ENCODE measurements at places on chromosomes 2 and 18. TPM values are rescaled to one million over a fixed set of nuclear protein-coding genes. Genes with fewer than 3 reads are reported as not detected.

The CNRIP1 gene
- total RNA-seq: 27.6 TPM

The CFAP65 gene
- not detected for total RNA-seq

The SALL3 gene
- not detected for total RNA-seq

The SLC30A3 gene
- 1.4 TPM for total RNA-seq

The AKAIN1 gene
- total RNA-seq: not detected

The SERPINB13 gene
- total RNA-seq: not detected

GRCh38 chr2:60507211-60507965 lies 46.1 kb downstream of the BCL11A start:
- DNase-seq: no peak

DNA sequence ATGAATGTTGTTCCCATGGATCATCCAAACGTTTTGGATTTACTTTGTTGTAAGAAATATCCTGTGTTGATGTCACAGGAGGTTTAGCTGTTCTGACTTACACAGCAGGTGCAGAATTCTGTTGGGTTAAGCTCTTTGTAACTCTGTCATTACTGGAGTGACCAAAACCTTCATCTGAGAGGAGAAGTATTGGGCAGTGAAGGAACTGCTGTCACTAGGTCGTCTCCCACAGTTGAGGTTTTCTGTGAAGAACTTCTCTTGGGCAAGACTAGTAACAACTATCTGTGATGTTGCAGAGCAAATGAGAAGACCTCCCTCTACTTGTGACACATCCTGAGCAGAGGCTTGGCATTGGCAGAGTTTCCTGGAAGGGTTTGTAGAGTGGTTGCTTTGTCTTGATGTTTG lies 2.9 kb downstream of the SPTBN1 start:
- DNase-seq: no peak

DNA sequence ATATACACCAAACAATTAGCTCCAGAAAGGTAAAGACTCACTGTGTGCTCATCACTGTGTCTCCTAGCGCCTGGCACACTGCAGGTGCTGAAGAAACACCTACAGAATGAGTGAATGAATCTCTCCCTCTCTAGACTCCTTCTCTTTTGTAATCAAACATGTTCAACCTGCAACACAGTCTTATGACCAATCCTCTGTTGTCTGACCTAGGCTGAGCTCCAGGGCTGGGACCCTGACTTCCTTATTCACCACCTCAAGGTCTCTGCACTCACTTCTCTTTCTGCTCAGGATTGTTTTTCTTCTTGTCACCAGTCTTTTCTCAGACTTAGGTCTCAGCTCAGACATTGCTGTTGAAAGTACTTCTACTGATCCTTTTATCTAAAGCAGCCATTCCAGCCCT lies 9.8 kb downstream of the CKAP2L start:
- DNase-seq: no peak

DNA sequence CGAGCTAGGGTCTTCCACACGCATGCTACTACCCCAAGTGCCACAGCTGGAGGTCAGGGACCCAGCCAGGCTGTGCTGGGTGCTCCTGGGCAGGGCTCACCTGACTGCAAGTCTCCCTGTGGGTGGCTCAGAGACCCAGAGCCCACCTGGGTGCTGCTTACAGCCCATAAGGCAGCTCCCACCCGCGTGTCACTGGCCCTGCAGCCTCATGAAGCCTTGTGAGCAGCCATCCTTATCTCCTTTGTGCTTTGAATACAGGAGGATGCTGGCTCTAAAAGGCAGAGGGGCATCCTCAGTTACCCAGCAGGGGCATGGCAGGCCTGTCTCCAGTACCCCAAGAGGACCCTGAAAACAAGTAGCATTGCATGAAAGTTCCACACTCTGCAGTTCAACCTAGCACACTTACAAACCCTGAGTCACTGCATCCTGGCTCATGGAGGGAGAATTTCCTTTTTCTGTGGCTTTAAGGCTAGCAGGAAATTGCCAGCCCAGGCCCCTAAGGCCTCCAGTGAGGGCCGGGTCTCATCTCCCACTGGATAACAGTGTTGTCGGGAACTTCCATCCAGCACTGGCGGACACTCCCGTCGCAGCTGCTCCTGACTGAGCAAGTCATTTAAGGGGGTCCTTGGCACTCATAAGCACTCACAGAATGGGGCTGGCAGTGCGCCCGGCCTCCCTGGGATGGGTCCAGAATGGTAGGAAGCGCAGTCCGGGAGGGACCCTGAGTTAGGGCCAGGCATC lies 137.1 kb downstream of the RPIA start:
- DNase-seq: peak; percentile 77

GRCh38 chr2:27135478-27135955 lies 1.1 kb upstream of the PREB start:
- peak; percentile 72 for DNase-seq

- no peak for DNase-seq
These were observed 152.8 kb upstream of the RIOK3 start for GRCh38 chr18:23300231-23300805.

DNA sequence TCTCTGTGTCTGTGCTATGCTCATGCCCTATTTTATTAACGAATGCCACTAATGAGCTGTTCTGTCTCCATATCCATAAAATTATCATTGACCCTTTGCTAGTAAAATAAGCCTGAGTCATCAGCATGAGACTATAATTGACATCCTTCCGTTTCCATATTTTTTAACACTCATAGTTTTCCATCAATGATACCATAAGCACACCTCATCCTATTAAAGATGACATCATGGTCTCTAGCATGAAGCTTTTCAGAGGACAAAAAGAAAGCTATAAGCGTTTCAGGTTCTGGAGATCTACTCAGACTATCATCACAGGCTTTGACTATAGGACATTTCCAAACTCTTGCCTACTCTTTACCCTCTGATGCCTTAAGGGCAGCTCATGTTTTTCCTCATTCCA lies 1.2 kb upstream of the DSC2 start:
- no peak for DNase-seq

DNA sequence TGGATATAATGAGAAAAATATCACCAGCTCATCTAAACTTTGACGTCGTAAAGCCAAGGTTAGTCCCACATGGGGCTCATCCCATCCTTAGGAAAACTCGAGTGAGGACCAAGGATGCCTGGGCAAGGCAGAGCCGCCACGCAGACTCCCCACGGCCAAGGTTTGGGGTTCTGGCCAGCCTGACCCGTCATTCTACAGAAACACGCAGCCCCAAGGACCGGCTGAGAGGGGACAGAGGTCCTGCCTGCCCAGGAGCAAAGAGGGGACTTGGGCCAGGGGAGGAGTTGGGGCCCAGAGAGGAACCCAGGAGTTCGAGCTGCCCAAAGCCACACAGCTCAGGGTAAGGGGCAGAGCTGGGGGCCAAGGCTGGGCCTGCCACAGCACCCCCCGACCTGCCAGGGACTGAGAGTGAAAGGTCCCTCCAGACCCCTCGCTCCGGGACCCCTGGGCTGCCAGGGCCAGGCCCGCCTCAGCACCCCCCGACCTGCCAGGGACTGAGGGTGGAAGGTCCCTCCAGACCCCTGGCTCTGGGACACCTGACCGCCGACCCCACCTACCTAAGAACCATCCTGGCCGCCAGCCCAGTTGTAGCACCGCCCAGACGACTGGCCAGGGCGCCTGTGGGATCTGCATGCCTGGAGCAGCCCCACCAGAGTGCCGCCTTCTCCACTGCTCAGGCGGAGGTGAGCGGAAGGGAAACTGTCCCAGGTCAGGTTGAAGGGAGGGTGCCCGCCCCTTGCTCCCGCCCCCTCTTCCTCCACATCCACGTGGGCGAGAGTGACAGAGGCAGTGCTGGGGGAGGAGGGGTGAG lies at the start of gene PDCD1:
PDCD1 (minus strand) TSS at position 689 of the 811 bp plus-strand sequence; CDS start at position 633, 56 bp downstream.
- DNase-seq: peak; percentile 78

DNA sequence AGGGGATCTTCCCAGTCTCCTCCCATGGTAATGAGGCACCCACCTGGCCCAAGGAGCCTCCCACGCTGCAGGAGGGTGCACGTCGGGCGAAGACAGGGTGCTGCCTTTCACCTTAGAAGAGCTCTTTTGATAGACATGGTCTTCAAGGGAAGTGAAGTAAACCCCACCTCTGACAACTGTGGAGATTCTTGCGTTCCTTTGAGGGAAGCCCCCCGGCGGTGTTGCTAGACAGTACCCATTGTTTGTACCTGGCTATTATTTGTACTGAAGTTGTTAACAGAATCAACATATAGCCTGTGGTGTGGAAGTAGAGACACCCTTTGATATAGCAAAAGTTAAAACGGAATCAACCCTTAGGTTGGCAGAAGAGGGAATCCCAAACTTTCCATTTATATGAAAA lies 648.0 kb downstream of the GALR1 start:
- no peak for DNase-seq

DNA sequence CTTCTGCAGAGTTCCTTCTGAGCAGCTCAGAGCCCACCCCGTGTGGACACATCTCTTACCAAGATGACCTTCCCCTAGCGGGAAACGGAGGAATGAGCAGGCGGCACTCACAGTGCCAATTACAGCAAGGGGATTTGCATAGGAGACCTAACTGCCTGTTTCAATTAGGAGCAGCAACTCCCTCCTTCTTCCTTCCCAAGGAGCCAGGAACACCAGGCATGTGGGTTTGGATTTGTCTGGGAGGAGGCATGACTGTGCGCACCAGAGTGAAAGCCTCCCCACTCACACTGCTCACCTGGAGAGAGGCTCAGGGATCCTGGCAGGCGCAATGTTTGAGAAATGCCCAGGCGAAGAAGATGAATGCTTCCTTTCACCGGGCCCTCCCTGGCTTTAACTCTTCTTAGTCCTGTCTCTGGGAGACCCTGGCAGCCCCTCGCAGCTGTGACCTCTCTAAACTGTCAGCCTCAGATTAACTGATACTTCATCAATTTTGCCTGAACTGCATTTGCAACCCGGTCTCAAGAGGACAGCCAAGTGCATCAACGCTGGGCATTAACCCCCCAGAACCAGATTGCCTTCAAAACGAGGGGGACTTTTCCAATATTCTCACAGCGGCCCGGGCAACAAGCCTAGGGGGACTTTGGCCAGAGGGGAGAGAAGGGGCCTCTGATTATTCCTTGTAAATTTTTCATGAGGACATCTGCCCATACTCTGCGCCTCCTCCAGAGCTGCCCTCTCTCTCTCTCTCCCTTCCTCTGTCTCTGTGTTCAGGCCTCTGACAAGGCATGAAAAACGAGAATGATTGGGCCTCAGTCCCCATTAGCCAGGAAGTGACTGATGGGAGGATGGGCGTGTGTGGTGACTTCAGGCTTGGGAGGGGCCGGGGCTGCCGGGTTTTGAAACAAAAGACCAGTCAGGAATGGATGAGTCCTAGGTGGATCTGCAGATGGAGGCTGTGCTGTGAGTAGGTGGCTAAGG lies 93.8 kb downstream of the CMPK2 start:
- DNase-seq: no peak

DNA sequence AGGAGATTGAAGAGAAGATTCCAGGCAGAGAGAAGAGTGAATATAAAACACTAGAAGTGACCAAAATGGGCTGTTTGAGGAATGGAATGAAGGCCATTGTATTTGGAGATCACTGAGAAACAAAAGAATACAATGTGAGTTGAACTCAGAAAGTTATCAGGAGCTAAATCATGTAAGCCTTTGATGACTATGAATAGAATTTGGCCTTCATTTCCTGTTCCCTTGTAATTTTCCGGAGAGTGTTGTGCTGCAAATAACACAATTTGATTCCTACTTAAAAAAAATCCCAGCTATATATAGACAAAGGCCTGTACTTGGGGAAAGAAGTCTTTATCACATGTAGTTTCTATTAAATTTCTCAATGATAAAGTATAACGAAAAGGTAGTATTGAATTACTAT lies 33.7 kb upstream of the KYNU start:
- no peak for DNase-seq

DNA sequence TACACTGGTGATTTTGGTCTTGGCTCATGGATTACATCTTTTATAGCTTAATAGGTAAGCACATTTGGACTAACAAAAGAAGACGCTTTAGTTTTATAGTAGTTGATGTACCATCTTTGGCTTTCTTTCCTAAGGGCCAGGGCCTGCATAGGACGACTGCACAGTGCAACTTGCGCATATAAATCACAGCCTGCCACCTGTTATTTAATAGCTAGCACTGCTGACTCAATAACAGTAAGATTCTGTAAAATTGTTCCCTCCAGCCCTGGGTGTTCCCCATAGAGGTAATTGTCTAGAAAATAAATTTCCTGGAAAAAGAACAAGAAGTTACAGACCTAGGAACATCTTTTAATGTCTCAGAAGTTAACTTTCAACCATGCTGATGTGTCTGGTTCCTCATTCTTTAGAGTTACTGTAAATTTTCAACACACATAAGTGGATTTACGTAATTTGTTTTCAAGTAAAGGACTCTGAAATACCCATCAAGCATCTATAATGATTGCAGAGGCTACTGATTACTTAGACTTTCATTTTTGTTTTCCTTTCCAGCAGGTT lies 594.2 kb upstream of the NXPH2 start:
- no peak for DNase-seq

GRCh38 chr2:208363485-208363884 lies 43.1 kb upstream of the PTH2R start:
- no peak for DNase-seq

DNA sequence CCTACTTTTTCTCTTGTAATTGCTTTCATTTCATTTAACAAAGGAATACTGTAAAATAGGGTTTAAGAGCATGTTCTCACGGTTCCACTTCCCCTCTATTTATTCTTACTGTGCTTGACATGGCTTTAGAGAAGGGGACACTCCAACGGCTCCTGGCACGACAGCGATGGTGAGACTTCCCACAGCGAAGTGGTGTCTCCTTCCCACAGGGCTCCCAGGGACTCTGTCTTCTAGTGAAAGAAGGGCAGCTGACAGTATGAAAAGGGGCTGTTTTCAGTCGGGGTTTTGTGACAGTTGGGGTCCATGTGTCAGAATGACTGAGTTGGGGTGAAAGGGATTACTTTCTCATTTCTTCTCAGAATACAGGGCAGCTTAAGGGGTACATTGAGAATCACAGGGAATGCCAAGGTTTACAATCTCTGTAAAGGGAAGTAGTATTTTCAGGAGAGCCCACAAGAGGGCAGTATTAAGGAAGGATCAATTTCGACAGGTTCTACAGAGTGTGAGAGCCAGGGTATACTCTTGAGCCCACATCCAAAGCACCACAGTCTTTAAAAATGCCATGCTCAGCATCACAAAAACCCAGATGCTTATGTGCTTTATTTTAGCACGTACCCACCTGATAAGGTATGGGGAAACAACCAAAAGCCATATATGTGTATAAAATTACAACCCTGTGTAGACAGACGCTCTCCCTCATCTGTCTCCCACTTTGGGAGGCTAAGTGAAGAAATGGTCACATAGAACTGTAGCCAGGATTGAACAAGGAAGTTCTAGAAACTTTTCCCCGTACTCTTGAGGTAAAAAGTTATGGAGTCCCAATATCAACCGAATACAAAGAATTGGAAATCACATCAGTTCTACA lies 31.3 kb upstream of the RAPGEF4 start:
- DNase-seq: no peak

GRCh38 chr2:2717406-2717805 lies 386.3 kb upstream of the MYT1L start:
- DNase-seq: no peak

DNA sequence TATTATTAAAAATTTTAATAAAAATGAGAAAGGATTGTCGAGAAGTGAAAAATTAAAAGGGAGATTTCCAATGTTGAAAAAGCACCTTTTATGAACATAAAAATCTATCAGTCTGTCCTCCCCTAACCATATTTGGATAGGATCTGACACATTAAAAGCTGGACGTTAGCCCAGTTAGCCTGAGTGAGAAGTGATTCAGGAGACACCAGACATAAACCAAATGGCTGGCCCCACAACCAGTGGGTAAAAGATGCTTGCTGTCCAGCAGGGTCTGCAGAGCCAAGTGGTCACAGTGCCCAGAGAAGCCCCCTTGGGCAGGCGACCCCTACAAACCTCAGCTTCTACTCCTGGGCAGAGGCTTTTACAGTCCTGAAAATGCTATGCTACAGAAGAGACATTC lies 253.8 kb upstream of the LYPD1 start:
- DNase-seq: no peak

- peak; percentile 81 for DNase-seq
These were observed 3.1 kb downstream of the BCL11A start for GRCh38 chr2:60550178-60550983.

- DNase-seq: peak; percentile 95
These were observed 14.6 kb downstream of the TNS1 start for GRCh38 chr2:217988014-217988839.
